ENCODE measurements at places on chromosomes 4 and X. TPM values are rescaled to one million over a fixed set of nuclear protein-coding genes. Genes with fewer than 3 reads are reported as not detected.

The PF4V1 gene
- total RNA-seq = 1.1 TPM

The SLC25A43 gene
- total RNA-seq = 8.3 TPM

The ADH1A gene
- not detected for total RNA-seq

GRCh38 chr4:39502019-39502663, 25.1 kb downstream of the UGDH start:
- no peak for DNase-seq

GRCh38 chr4:187606581-187606980, 389.0 kb upstream of the ZFP42 start:
- peak; percentile 14 for DNase-seq

GRCh38 chr4:168167714-168168284, 75.5 kb downstream of the ANXA10 start:
- DNase-seq = no peak

- no peak for DNase-seq
These were observed 633.1 kb downstream of the FSTL5 start for GRCh38 chr4:161530710-161531109.

DNA sequence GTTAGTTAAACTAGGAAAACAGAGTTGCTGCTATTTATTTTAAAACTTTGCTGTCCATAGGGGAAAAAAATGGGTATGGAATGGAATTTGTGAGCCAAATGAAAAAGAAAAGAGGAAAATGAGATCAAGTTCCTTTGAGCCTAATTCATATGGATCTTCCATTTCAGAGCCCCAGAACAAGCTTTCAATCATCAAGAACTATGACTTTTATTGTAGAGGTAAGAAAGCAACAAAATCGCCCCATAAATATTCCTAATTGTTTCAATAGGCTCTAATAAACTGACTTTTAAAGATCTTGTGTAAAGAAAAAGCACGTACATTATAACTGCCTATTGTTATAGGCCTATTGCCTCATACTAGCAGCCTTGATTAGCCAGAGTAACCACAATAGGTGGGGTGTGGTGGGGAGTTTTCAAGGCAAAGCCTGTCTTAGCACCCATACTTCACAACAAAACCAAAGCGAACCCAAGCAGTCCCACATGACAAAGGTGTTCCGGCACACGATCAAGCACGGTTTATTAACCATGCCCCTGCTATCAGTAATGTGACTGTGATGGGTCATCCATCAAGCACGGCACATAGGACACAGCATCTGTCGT, 44.4 kb downstream of the RBM47 start:
- DNase-seq = no peak

GRCh38 chrX:17032351-17032750, 85.9 kb downstream of the REPS2 start:
- DNase-seq = no peak

- no peak for DNase-seq
These were observed 180.9 kb upstream of the AADAT start for GRCh38 chr4:170270628-170271027.

GRCh38 chr4:145213245-145213644, 32.9 kb upstream of the OTUD4 start:
- no peak for DNase-seq

- no peak for DNase-seq
These were observed 61.9 kb upstream of the DAPP1 start for GRCh38 chr4:99754756-99755155.

DNA sequence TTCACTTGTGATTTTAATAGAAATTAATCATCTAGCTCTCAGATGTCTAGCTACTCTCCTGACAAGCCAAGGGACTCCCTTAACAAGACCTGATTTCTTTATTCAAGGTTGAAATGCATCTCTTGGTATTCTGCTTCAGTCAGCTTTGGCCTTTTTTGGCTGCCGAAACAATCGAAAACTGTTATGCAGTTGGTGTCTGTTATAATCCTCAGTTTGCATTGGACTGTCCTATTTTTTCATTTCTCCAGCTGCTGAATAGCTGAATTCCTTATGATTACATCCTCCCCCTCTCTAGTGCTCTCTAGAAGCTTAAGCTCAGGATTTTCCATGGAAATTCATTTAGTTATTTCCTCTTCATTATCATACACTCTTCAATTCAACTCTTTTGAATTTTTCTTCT, 177.2 kb downstream of the TRIML1 start:
- no peak for DNase-seq

DNA sequence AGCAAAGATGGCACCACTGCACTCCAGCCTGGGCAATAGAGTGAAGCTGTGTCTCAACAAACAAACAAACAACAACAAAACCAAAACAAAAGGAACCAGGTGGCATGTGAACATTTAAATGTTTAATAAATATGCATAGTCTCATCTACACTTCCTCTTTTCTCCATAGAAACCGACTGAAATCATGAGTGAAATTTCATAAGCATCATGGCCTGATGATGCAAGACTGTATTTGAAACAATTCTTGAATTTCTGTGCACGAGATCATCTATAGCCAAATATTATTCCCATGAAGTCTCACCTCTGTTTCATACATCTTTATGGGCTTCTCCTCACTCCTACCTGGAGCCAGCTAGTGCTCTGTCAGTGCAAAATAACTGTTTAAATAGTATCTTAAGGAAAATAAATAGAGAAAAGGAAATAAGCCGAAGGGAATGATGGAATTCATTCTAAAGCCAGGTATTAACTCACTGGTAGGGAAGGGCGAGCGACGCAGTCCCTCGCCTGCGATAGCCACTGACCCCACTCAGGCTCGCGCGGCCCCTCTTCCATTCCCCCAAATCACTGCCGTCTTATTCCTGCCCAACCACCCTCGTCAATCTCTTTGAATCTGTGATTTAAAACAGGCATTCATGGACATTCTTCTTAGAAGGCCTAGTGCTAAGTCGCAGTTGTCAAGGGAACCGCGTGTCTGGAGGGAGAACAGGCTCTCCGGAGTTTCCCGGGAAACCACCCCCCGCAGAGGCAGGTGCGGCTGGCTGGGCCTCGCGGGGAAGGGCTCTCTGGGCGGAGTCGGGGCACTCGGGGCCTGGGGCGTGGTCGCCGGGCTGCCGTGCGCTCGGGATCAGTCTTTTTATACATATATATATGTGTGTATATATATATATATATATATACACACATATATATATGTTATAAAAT, 52.4 kb upstream of the TRIM2 start:
- peak; percentile 76 for DNase-seq

DNA sequence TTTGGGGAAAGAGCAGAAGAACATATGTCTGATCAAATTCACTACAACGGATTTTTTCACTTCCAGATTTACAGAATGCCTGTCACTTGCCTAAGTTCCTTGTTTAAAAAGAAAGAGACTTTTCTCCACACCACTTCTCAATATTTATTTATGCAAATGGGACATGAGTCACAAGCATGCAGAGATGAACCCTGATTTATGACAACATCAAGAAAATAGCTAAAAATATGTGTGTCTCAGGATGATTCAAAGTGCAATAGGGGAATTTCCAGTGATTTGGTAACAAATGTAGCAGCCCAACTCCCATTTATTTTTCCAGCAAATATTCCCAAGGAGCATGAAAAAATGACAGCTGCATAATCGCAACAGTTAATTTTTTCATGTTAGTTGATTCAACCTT, 180.4 kb upstream of the FAT1 start:
- no peak for DNase-seq

DNA sequence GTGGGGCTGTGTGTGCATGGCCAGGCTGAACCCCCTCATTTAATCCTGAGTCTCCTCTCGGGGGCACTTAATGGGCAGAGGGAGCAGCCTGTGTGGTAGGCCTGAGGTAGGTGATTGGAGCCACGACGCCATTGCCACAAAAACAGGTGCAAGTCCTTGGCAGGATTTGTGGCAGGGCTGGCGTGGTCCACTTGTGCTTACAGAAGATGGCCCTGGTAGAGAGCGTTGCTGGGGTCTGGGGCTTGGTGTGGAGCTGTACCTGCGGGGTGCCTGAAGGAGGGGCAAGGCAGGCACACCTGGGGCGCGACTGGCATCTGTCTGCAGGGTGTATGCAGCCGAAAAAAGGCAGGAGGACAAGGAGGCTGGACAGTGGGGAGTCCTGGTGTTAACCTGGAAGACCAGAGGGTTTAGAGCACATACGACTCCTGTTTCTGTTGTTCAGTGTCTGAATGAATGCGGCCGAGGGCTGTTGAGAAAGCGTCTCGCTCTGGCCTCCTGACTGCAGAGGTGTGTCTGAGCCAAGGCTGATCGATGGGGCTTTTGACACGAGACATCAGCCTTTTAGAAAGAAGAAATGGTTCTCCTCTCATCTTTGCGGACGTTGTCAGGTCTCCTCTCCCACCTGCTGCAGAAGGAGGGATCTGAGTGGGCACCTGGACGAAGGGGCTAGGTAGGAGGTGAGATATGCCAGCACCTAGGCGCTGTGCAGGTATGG, 52.0 kb downstream of the TBC1D14 start:
- no peak for DNase-seq

- no peak for DNase-seq
These were observed 23.2 kb downstream of the TNIP3 start for GRCh38 chr4:121140716-121141460.

Measured in hematopoietic multipotent progenitor cell (in vitro differentiated cells).